ENCODE measurements at places on chromosomes 5 and 9.

GRCh38 chr9:68476847-68477246 is 63.8 kb downstream of the TMEM252 start:
- DNase-seq, result no peak

DNA sequence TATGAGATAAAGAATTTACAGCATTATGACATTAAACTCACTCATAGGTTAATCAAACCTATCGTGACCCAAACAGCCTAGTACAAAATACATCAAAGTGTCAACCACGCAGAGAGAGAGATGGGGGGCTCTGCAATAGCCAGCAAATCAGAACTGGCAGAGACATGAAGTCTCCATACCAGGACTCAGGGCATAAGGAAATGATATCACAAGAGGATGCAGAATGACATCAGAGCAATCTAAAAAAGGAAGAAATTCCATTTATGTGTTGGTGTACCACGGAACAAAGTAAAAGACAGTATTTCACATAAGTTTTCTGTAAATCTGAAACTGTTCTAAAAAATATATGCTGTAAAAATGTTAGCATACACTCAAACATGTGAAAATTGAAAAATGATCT is 24.6 kb downstream of the BICD2 start:
- no peak for DNase-seq

- no peak for DNase-seq
Observed at GRCh38 chr9:135330307-135330631, 149.3 kb upstream of the PPP1R26 start.

GRCh38 chr9:124786881-124787573 is 10.1 kb downstream of the OLFML2A start:
- DNase-seq, result no peak

DNA sequence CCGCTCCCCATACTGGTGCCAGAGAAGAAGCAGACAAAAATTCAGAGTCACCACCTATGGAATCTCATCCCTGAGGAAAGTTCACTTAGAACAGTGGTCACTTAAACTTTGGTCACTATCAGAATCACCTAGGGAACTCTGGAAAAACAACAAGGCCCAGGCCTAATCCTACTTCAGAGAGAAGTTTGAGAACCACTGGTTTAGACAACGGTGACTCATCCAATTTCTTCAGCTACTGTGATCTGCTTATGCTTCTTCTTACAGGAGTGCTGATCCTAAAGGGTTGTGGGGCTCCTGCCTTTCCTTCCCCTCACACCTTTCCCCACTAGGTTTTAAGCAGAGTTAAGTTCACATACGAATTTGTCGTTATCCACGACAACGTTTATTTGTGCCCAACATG is 194.7 kb upstream of the KLF4 start:
- DNase-seq, result no peak

- DNase-seq, result no peak
Observed at GRCh38 chr5:88984040-88984439, 101.1 kb upstream of the MEF2C start.

DNA sequence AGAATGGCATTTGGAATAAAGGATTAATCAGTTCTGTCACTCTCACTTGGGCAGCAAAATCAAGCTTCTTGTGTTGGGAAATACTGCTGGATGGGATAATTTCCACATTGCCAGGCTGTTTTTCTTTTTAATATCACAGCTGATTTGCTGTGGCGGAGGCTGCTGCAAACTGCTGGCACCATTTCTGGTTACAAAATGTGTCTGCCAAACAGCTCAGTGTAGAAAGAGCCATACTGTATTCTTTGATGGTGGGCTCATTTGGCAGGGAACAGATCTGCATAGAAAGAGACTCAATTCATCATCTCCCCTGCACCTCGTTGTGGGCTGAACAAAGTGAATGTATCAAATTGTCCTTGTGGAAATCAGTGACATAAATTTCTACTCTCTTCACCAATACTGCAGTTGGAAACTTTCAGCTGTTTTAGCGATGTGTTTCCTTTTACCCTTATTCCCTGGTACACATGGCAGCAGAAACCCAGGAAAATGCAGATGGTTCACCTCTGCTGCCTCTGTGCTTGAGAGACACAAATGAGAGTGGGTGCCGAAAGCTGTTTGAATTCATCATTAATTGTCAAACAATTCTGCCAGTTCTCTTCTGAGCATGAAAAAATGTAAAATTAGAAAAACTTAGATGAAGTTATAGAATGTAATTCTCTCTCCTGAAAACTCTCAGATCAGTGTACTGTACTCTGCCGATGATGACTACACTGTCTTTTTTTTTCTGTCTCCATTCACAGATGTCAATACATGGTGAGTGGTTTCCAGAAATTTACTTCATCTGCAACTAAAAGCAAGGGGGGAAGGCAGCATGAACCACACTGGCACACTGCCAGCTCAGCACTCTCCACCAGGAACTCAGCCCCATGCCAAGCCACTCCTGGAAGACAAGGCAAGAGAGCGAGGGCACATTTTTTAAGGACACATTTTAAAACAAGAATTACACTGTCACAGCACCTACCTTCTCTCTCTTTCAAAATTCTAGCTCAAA is 75.0 kb downstream of the HMHB1 start:
- DNase-seq, result no peak

- no peak for DNase-seq
Observed at GRCh38 chr5:43780586-43780985, 177.6 kb downstream of the NNT start.

GRCh38 chr9:100426530-100427365 is at the start of gene MSANTD3:
TSS of gene MSANTD3 (plus strand) at chr9:100427143. CDS start at chr9:100441939, 14,796 bp downstream.
- DNase-seq, result peak; percentile 40

DNA sequence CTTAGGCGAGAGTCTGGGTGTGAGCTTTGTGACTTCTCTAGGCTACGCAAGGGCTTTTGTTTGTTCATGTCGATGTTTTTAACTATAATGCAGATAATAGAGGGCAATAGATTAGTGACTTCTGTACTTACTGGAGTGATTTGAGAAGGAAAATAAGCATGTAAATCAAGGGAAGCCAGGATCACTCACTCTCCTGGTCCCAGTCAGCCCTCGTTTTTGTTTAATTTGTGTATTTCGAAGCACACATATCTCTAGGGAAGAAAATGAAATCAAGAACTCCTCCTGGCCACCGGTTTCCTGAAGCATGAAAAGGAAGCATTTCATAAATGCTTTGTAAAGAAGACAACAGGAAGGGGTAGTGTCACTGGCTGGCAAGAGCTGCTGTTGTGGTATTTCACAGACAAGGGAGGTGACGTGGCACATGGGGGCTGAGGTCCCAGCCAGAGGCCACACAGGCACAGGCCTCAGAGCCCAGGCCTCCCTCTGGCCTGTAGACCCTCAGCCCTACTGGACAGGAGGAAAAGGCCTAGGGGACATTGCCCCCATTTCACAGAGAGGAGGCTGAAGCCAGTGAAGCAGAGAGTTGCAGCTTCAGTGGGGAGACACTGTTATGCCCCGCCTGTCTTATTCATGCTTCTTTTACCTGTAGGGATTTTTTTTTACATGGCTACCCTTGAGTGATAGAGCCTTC is 34.1 kb downstream of the IRF1 start:
- no peak for DNase-seq

- no peak for DNase-seq
Observed at GRCh38 chr9:79378107-79378506, 193.7 kb upstream of the TLE4 start.

DNA sequence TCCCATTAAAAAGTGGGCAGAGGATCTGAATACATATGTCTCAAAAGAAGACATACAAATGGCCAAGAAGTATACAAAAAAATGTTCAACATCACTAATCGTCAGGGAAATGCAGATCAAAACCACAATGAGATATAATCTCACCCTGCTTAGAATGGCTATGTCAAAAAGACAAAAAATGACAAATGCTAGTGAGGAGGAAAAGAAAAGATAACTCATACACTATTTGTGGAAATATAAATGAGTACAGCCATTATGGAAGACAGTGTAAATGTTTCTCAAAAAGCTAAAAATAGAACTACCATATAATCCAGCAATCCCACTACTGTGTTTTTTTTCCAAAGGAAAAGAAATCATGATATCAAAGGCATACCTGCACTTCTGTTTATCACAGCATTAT is 450.7 kb downstream of the EFNA5 start:
- no peak for DNase-seq

DNA sequence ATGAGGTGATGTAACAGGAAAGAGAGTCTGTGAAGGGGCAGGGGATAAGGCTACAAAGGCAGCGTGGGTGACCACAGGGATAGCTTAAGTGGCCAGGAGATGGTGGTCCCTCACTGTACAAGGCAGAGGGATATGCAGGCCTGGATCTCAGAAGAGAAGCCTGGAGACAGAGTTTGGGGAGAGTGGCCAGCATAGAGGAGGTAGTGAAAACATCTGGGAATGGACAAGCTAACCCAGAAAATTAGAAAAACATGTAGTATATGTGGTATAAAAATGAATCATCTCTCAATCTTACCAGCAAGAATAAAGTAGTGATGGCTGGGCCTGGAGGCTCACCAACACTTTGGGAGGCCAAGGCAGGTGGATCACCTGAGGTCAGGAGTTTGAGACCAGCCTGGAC is 349.2 kb upstream of the KLF4 start:
- no peak for DNase-seq

DNA sequence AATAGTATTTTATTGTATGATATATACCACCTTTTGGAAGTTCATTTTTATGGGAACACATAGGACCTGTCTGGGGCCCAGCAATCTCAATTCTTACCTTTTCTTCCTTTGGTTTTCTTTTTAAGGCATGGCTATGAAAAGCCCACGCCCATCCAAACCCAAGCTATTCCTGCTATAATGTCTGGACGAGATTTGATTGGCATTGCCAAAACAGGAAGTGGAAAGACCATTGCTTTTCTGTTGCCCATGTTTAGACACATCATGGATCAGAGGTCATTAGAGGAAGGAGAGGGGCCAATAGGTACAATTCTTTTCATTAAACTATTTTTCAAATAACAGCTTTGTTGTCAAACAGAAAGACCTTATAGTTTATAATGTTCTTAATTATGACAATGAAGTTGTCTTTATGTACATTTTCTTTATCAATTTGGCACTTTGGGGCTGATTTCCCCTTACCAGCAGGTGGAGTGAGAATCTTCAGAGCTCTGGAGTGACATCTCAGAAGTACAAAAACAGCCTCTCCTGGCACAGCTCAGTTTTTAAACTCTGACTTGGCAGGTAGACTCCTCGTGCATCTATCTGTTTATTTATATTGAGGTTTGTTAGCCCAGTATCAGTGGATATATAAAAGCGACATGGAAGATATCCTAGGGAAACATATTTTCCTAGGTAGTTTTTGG is 25.8 kb downstream of the DDX46 start:
- DNase-seq, result no peak

GRCh38 chr9:130842545-130842944 is 7.5 kb downstream of the ABL1 start:
- no peak for DNase-seq

- DNase-seq, result no peak
Observed at GRCh38 chr5:158039911-158040347, 181.0 kb upstream of the CLINT1 start.

GRCh38 chr9:130262061-130262745 is 3.4 kb upstream of the HMCN2 start:
- no peak for DNase-seq

GRCh38 chr9:5571629-5572232 is 57.2 kb upstream of the RIC1 start:
- no peak for DNase-seq

- no peak for DNase-seq
Observed at GRCh38 chr9:22469928-22470544, 23.4 kb downstream of the DMRTA1 start.

GRCh38 chr5:167790462-167791260 is 500.8 kb upstream of the WWC1 start:
- DNase-seq, result no peak

DNA sequence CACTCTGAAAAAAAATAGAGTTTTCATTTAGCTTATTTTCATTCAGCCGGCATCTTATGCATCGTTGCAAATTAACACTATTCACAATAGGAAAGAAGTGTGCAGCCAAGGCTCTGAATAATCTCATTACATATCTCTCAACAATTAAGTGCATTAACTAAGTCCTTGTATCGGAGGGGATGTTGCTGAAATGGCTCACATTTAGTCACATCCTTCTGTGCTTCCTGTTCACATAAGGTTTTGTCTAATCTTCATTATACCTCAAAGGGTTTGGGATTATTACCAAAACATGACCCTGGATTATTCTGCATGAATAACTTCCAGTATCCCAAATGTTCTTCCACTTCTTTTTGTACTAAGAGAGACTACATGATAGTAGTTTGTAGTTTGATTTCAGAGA is 278.0 kb upstream of the GRIA1 start:
- no peak for DNase-seq

DNA sequence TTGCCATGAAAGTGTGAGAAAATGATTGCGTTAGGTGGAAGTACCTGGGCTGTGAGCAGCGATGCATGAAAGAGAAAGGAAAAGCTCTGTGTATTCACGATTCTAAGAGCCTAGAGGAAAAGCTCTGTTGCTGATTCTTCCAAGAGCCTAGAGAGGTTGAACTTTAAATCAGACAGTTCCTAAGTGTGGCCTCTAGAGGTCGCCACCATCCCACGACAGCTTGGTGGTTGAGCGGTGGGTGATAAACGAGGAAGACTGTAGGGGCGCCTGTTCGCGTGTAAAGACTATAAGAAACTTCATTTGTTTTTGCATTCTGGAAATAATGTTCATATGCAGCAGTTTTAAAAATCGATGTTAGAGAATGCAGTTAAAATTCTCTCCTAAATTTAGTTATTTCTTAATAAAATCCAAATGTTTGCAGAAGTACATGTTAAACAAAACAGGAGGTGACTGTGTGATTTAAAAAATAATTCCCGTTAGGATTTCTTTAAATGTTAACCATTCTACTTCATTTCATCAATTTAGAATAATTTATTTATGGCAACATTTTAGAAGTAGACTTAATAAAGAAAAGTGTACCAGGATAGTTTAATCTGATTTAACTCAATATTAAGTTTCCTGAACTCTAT is 107.7 kb downstream of the TENT4A start:
- peak; percentile 20 for DNase-seq

GRCh38 chr5:5419291-5420210 is 2.9 kb upstream of the ICE1 start:
- no peak for DNase-seq

DNA sequence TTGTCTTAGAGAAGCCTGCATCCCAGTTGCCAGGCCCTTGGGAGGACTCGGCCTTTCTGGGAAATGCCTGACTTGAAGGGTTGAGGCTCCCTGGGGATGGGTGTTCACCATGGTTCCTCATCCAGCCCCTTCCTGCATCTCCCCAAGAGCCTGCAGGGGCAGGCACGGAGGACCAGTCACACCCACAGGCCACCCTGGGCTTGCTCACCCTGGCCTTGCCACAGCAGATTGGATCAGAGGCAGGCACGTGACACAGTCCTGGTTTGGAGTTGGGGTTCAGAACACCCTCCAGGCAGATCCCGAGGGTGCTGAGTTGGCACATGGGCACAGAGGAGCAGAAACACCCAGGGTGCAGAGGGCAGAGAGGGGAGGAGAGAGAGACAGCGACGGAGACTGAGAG is 286.1 kb downstream of the PBX3 start:
- no peak for DNase-seq

DNA sequence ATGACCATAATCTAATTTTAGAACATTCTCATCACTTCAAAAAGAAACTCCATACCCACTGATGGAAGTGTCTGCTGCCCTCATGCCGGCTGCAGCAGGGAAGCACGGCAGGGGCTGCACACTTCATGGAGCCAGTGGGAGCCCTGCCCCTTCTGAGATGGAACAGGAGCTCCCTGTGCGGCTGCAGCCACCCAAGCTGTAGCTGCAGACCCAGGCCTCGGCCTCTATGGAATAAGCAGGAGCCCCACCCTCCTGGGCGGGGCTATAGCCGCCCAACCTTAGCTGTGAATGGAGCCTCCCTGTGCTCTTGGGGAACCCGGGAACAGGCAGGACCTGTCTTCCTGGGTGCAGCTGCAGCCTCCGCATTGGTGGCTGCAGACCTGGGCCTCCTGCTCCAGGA is 128.5 kb downstream of the NUDT12 start:
- no peak for DNase-seq

GRCh38 chr5:139844472-139845145 is 49.0 kb downstream of the PSD2 start:
- DNase-seq, result peak; percentile 48

All from activated CD8-positive, alpha-beta memory T cell treated with anti-CD3 and anti-CD28 coated beads for 48 hours (primary cell).